ELR (cell line): ENCODE measurements at places on chromosomes 13 and 19.

DNA sequence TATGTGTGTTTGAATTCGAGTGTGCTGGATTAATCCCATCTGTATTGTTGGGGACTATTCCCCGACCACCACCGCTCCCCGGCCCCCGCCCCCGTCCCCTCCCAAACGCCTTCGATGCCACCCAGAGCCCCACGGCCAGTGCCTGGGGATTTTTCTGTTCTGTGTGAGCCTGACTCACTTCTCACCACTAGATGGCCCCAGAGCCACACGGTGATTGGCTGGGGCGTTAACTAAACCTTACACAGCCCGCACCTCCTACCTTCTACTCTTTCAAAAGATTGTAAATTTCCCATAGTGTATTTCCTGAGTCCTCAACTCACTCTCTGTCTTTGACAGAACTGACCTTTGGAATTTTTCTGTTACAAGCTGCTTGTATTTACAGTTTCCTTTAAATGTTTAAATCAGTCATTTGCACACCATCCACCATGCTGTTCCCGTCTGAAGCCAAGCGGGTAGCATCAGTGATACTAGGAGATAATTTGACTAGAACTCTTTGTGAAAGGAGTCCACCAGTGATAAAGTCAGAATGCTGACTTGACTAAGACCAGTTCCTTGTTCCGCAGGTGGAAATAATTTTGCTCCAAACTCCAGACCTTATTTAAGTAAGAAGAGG is 61.4 kb downstream of the RFX2 start:
- peak; percentile 80 for DNase-seq

GRCh38 chr13:44158881-44159632 is 214.6 kb upstream of the SERP2 start:
- DNase-seq = no peak

DNA sequence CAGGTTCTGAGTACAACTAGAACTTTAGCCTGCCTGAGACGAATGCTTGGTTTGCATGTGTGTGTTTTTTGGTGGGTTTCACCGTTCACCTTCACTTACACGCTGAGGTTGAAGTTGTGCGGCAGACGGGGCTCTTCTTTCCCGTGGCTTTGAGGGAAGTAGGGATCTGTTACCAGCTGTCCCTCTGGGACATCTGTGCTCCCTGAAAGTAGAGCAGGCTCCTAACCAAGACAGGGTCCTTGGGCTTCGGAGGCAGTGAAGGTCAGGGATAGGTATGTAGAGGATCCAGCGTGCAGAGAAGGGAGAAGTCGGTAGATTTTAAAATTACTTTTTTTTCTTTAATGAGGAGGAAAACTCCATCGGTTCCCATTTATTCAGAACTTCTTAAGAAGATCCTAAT is 48.7 kb downstream of the ZNF536 start:
- no peak for DNase-seq

GRCh38 chr13:21232599-21232998 is 56.1 kb downstream of the MRPL57 start:
- no peak for DNase-seq

DNA sequence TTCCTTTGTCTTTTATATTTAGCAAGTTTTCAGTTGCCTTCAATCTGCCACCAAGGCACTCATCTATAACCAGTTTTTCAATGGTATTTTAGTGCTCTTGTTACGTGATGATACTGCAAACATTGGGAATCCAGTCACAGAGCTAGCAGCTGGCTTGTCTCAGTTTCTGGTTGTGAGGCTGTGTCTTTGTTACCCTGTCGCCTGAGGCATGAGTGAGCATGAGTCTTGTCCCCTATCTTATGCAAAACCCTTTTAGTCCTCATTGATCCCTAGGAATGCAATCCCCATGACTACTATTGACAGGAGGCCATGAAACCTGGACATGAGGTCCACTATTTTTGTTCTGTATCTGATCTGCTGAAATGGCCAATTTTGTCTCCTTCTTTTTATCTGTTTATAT is 391.0 kb downstream of the LMO7 start:
- DNase-seq = no peak

DNA sequence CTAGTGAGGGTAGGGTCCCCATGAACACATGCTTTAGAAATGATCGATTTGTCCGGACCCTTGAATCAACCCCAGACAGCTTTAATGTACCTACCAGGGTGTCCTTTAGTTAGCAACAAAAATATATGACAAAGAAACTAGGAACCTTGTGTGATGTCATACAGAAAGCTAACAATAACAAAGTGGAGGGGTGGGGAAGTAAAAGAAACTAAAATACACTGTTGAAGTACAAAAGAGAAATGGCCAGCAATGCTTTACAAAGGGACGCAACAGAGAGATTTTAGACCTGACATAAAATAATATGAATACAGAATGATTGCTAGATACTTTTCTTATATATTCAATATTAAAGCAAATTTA is 40.0 kb downstream of the DZIP1 start:
- no peak for DNase-seq

DNA sequence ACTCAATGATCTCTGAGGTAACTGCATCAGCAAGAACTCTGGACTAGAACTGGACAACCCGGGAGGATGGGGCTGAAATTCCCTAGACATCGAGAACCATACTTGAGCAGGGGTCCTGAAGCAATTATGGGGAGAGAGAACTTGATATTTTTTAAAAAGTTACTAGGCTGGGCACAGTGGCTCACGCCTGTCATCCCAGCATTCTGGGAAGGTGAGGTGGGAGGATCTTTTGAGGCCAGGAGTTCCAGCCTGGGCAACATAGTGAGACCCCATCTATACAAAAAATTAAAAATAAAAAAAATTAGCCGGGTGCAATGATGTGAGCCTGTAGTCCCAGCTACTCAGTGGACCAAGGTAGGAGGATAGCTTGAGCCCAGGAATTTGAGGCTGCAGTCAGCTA is 2.3 kb upstream of the DNAJB1 start:
- DNase-seq = no peak

DNA sequence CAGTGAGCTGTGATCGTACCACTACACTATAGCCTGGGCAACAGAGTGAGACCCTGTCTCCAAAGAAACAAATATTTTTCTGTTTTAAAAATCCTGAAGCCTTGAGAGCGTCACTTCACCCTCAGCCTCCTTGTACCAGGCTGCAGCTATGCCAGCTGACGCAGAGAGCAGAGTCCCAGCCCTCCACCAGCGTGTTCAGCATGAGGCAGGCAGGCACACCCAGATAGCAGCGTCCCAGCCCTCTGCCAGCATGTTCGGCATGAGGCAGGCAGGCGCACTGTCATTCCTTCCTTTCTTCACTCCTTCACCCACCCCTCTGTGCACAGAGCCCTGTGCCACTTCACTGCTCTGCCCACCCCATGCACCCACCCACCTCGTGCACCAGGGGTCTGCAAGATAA is 43.3 kb upstream of the USE1 start:
- DNase-seq = no peak

GRCh38 chr13:46728777-46729176 is 68.2 kb downstream of the ESD start:
- peak; percentile 49 for DNase-seq

DNA sequence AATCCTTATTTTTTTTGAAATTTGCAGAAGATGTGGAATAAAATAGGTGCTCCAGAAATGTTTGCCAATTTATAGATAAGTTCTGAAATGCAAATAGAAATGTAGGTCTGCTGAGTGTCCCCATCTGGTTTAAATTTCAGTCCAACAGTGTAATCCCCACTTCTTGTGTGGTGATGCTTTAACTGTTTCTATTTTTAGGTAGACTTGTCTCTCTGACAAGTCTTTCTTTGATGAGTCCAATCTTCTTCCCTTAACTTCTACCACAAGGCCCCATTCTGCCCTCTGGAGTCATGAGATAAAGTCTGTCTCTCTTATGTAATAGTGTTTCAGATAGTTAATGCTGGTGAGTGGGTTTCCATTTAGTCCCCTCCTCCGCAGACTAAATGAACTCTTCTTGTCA is 390.4 kb downstream of the RFC3 start:
- DNase-seq = no peak

DNA sequence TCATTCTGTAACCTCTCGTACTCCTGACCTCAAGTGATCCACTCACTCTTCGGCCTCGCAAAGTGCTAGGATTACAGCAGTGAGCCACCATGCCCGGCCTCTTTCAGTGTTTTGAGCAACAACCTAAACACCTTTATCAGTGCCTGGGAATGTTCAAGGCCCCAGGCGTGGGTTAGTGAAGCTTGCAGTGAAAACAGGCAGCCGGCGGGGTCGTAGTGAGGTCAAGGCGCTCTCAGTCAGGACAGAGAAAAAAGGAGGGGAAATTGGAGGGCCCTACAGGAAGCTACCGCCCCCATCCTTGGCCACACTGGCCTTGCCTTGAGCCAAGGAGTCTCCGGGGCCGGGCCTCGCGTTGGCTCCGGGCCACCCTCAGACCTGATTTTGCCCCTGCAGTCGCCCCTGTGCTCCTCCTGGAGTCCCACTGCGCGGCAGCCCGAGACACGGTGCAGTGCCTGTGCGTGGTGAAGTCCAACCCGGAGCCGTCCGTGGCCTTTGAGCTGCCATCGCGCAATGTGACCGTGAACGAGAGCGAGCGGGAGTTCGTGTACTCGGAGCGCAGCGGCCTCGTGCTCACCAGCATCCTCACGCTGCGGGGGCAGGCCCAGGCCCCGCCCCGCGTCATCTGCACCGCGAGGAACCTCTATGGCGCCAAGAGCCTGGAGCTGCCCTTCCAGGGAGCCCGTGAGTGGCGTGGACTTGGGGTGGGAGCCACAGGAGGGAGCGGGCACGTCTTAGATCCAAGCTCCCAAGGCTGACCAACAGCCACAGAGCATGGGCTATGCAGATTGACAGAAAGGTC is 17.7 kb downstream of the MAG start:
- no peak for DNase-seq

GRCh38 chr13:112686364-112686763 is 3.5 kb upstream of the ATP11A start:
- DNase-seq = no peak

DNA sequence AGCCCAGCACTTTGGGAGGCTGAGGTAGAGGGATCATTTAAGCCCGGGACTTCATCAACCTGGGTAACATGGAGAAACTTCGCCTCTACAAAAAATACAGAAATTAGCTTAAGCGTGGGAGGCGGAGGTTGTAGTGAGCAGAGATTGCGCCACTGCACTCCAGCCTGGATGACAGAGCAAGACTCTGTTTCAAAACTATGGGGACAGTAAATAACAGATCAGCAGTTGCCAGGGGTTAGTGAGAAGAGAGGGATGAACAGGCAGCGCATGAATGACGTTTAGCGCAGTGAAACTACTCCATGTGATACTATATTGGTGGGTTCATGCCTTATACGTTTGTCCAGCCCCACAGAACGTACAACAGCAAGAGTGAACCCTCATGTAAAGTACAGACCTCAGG is 7.1 kb upstream of the ICAM3 start:
- no peak for DNase-seq

DNA sequence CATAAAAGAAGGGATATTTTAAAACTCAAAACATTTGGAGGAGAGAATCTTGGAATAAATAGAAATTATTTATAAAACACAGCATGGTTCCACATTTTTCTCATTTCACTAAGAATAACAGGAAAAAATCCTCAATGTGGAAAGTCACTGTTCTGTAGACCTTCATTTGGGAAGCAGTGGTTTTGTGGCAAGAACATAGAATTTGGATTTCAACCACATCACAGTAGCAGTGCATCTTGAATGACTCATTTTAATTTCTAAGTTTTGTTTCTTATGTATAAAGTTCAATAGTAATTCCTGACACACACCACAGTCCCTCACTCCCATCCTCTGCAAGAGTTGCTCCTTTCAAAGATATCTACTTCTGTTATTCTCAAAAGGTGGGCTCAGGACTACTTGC is 264.0 kb downstream of the ENOX1 start:
- DNase-seq = peak; percentile 13

- DNase-seq = no peak
Measured at GRCh38 chr19:16136185-16136999, 7.1 kb upstream of the HSH2D start.

GRCh38 chr13:67204764-67205163 is 25.4 kb downstream of the PCDH9 start:
- peak; percentile 6 for DNase-seq

- peak; percentile 60 for DNase-seq
Measured at GRCh38 chr13:28100150-28101121, at the start of gene FLT3. FLT3 (minus strand) TSS chr13:28100576; CDS start chr13:28100510, 66 bp downstream.

- DNase-seq = peak; percentile 93
Measured at GRCh38 chr19:13986348-13986904, 19.7 kb downstream of the RFX1 start.

GRCh38 chr19:610071-610800 is 20.6 kb downstream of the HCN2 start:
- no peak for DNase-seq

- DNase-seq = no peak
Measured at GRCh38 chr13:39494006-39494405, 109.0 kb downstream of the LHFPL6 start.

DNA sequence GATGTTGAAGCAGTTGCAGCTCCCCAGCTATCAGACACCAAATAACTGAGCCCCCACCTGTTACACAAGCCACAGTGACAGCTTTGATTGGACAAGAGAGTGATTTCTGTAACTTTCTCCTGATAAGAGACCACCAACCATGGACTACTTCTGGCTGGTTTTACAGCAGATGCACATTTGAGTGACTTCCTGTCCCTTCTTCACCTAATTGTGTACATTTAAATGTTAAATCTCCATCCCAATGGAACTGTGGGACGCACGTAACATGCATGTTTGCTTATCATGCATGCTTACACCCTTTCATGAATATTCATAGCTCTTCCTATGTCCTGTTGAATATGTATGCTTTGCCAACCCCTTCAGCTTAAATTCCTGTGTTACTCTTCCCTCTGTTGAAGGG is 6.0 kb upstream of the TNFSF11 start:
- DNase-seq = no peak

DNA sequence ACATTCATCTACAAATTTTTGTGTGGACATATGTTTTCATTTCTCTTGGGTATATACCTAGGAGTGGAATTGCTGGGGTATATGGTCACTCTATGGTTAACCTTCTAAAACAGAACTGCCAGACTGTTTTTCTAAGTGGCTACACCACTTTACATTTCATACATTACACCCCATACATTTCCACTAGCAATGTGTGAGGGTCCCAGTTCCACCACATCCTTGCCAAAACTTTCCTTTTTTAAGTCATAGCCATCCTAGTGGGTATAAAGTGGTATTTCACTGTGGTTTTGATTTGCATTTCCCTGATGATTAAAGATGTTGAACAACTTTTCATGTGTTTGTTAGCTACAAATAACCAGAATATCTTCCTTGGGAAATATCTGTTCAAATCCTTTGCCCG is 336.1 kb downstream of the SHISA2 start:
- DNase-seq = no peak

GRCh38 chr19:6668691-6669090 is 1.3 kb downstream of the TNFSF14 start:
- no peak for DNase-seq

GRCh38 chr13:48436661-48437288 is 23.9 kb upstream of the LPAR6 start:
- no peak for DNase-seq

GRCh38 chr13:50993934-50994333 is 84.3 kb downstream of the RNASEH2B start:
- no peak for DNase-seq

GRCh38 chr13:53254500-53254899 is 225.9 kb downstream of the OLFM4 start:
- no peak for DNase-seq
